IPS DF 6.9 (cell line): ENCODE measurements at places on chromosomes 6 and 20.

DNA sequence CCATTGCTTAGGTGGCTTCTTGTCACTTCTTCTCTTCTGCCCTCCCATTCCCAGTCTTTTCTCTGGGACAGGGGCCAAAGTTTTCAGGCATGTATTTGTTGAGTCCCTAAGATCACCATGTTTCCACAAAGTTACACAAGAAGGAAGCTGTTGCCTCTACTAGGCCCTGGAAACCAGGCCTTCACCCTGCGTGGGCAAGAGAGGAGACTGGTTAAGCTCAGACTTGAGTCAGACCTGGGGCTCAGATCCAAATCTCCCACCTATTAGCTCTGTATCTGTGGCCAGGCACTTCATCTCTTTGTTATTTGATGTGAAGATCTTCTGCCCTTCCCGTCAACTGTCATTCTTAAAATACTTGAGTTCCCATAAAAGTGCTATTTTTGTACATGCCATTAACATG is 154.6 kb downstream of the SASH1 start:
- H3K36me3 ChIP-seq, result no peaks in the 10 kb centered on the region
- H3K27me3 ChIP-seq, result no peaks in the 10 kb centered on the region
- DNase-seq, result no peak
- H3K27ac ChIP-seq, result no peak overlapping the region
- no peak overlapping the region for H3K4me3 ChIP-seq

GRCh38 chr20:41213150-41213820 is 75.9 kb downstream of the PLCG1 start:
- H3K4me1 ChIP-seq, result no peaks in the 10 kb centered on the region
- H3K36me3 ChIP-seq, result no peaks in the 10 kb centered on the region
- H3K27ac ChIP-seq, result no peak overlapping the region
- no peak for DNase-seq
- no peaks in the 10 kb centered on the region for H3K27me3 ChIP-seq

DNA sequence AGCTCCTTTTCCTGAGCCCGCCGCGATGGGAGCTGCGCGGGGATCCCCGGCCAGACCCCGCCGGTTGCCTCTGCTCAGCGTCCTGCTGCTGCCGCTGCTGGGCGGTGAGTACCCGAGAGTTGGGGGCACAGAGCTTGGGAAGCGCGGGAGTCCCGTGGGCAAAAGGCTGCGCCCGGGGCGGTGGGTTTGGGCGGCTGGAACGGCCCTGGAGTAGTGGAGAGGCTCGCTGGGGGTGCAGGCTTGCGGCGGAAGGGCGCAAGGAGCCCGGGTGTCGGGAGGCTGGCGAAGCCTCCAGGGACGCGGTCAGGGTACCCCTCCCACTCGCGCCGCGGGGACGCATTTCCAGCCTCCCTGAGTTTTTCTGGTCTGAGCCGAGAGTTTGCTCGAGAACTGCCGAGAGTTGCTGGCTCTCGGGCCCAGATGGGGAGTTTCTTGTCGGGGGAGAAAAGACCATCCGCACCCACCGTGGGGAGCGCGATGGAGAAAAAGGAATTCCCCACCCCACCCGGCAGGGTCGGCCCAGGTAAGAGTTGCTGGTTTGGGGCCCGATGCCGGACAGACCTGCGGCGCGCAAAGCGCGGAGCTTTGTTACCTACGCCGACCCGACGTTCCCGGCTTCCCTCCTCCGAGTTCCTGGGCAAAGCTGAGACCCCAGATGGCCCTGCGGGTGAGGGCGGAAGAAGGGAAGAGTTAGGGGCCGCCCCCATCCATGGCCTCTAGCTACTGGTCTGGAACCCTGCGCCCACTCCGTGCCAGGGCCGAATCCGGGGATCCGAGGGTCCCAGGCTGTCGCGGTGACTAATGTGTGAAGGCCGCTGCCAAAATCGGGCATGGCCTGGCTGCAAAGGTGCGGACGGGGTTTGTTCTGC is 584 bp downstream of the PTK7 start:
- no peaks in the 10 kb centered on the region; the same call in 1 of the 2 replicates for H3K36me3 ChIP-seq
- no peak for DNase-seq
- no peak overlapping the region for H3K27ac ChIP-seq
- peak overlapping the region; percentile 93 for H3K4me3 ChIP-seq

GRCh38 chr6:40262363-40262762 is 324.8 kb downstream of the LRFN2 start:
- no peak for DNase-seq
- H3K27ac ChIP-seq, result no peak overlapping the region

- H3K36me3 ChIP-seq, result no peaks in the 10 kb centered on the region
- no peak overlapping the region for H3K27ac ChIP-seq
- no peaks in the 10 kb centered on the region for H3K27me3 ChIP-seq
- H3K4me3 ChIP-seq, result no peak overlapping the region
- peak; percentile 71 for DNase-seq
- no peaks in the 10 kb centered on the region; the same call in 1 of the 2 replicates for H3K4me1 ChIP-seq
Measured at GRCh38 chr6:87483929-87484328, 11.2 kb downstream of the SLC35A1 start.

GRCh38 chr6:149779644-149779963 is 30.1 kb downstream of the PCMT1 start:
- no peak overlapping the region for H3K27ac ChIP-seq
- no peak overlapping the region for H3K4me3 ChIP-seq
- no peaks in the 10 kb centered on the region for H3K27me3 ChIP-seq
- DNase-seq, result no peak
- H3K4me1 ChIP-seq, result no peaks in the 10 kb centered on the region
- H3K36me3 ChIP-seq, result no peaks in the 10 kb centered on the region; the same call in 1 of the 2 replicates

GRCh38 chr20:46286382-46286781 is 21.9 kb downstream of the CDH22 start:
- no peaks in the 10 kb centered on the region for H3K36me3 ChIP-seq
- no peaks in the 10 kb centered on the region for H3K4me1 ChIP-seq
- no peaks in the 10 kb centered on the region for H3K27me3 ChIP-seq
- no peak overlapping the region for H3K27ac ChIP-seq
- no peak overlapping the region for H3K4me3 ChIP-seq

- H3K4me1 ChIP-seq, result no peaks in the 10 kb centered on the region
- no peak overlapping the region for H3K4me3 ChIP-seq
- no peak for DNase-seq
Measured at GRCh38 chr6:81326881-81327561, 425.5 kb downstream of the TENT5A start.

DNA sequence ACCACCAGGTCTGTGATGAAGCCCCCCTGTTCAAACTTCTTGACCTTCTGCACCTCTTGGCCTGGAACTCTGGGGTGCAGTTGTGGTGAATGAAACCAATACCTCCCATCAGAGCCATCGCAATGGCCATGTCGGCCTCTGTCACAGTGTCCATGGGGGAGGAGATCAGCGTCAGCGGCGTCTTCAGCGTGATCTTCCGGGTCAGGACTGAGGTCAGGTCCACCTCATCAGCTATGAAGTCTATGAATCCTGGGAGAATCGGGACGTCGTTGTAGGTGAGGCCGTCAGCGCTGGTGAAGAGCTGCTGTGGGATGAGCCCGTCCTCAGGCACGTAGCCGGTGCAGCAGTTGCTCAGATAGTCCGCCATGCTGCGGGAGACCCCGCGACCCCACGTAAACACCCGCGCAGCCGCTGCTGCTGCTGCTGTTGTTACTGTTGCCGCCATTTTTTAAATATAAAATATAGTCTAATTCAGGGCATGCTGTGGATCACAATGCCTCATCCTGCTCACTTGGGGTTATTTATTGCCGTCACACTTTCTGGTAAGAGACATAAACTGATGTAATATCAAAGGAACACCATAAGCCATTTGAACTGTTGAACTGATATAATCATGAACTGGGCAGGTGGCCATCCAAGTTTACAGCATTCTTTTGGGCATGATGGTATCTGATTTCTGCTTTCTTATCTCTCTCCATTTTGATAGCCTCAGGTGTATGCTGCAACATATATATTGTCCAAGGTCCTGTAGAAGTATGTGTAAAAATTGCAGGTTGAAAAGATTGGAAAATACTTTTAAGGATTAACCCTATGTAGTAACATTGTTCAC is 18.7 kb upstream of the RNF144B start:
- no peaks in the 10 kb centered on the region for H3K27me3 ChIP-seq
- no peaks in the 10 kb centered on the region for H3K4me1 ChIP-seq
- H3K36me3 ChIP-seq, result no peaks in the 10 kb centered on the region
- DNase-seq, result no peak
- no peak overlapping the region for H3K27ac ChIP-seq

DNA sequence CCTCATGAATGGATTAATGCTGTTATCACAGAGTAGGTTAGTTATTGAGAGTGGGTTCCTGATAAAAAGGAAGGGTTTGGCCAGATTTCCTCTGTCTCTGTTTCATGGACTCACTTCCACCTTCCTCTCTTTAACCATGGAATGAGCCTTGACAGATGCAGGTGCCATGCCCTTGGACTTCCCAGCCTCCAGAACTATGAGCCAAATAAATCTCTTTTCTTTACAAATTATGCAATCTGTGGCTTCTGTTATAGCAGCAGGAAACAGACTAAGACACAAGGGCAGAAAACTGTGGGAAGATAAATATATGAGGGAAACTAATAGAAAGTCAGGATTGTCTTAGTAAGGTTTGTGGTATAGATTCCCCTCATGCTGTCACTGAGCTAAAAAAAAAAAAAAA is 106.5 kb downstream of the QRSL1 start:
- H3K4me1 ChIP-seq, result 0 out of 2 replicates have a peak, but pooled peaks cover 1% of the 10 kb centered on the region
- no peak overlapping the region for H3K4me3 ChIP-seq
- no peaks in the 10 kb centered on the region for H3K36me3 ChIP-seq

DNA sequence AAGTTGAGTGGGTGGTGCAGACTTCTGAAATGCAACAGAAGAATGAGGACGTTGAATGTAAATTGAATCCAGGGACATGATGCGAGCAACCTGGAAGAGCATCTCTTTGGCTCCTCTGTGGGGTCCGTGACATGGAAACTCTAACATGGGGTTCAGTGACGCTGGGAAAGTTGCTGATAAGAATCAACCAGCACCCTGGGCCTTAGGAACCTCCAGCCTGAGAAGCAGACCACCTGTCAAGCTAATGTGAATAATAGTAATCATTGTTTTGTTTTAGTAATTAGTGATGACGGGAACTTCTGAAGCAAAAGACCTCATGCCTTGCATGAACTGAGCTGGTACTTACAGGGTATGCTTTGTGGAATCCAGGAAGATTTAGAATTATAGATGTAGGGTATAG is 25.2 kb upstream of the DOK5 start:
- no peaks in the 10 kb centered on the region for H3K27me3 ChIP-seq
- H3K27ac ChIP-seq, result no peak overlapping the region
- no peaks in the 10 kb centered on the region; the same call in none of the 2 replicates for H3K4me1 ChIP-seq
- DNase-seq, result no peak

GRCh38 chr20:12715371-12715770 is 293.4 kb upstream of the SPTLC3 start:
- DNase-seq, result no peak
- H3K27me3 ChIP-seq, result no peaks in the 10 kb centered on the region
- H3K36me3 ChIP-seq, result no peaks in the 10 kb centered on the region
- H3K27ac ChIP-seq, result no peak overlapping the region
- H3K4me1 ChIP-seq, result no peaks in the 10 kb centered on the region
- no peak overlapping the region for H3K4me3 ChIP-seq

- H3K27me3 ChIP-seq, result no peaks in the 10 kb centered on the region
- no peak overlapping the region for H3K27ac ChIP-seq
- H3K36me3 ChIP-seq, result no peaks in the 10 kb centered on the region; the same call in 1 of the 2 replicates
Measured at GRCh38 chr6:82172594-82172993, 75.0 kb downstream of the IBTK start.

GRCh38 chr6:150286912-150287311 is 81.9 kb upstream of the IYD start:
- H3K4me1 ChIP-seq, result no peaks in the 10 kb centered on the region
- no peak overlapping the region for H3K4me3 ChIP-seq
- no peak overlapping the region for H3K27ac ChIP-seq
- no peak for DNase-seq
- H3K36me3 ChIP-seq, result no peaks in the 10 kb centered on the region

GRCh38 chr6:168440520-168441433 is at the start of gene SMOC2:
SMOC2 (plus strand) TSS chr6:168441184; CDS start chr6:168441371, 187 bp downstream.
- peak within 1 kb of the TSS; percentile 43 for H3K4me3 ChIP-seq
- DNase-seq, result no peak
- H3K4me1 ChIP-seq, result peaks cover 5% of the 10 kb centered on the region
- no peaks in the 10 kb centered on the region for H3K36me3 ChIP-seq

GRCh38 chr6:12275107-12275506 is 15.1 kb upstream of the EDN1 start:
- no peaks in the 10 kb centered on the region for H3K27me3 ChIP-seq
- no peak for DNase-seq
- H3K4me1 ChIP-seq, result no peaks in the 10 kb centered on the region
- H3K36me3 ChIP-seq, result no peaks in the 10 kb centered on the region
- H3K4me3 ChIP-seq, result no peak overlapping the region

GRCh38 chr6:27532820-27533538 is 60.1 kb upstream of the ZNF184 start:
- H3K36me3 ChIP-seq, result no peaks in the 10 kb centered on the region
- no peaks in the 10 kb centered on the region for H3K4me1 ChIP-seq
- no peak overlapping the region for H3K4me3 ChIP-seq
- H3K27ac ChIP-seq, result no peak overlapping the region
- no peaks in the 10 kb centered on the region for H3K27me3 ChIP-seq
- DNase-seq, result no peak

DNA sequence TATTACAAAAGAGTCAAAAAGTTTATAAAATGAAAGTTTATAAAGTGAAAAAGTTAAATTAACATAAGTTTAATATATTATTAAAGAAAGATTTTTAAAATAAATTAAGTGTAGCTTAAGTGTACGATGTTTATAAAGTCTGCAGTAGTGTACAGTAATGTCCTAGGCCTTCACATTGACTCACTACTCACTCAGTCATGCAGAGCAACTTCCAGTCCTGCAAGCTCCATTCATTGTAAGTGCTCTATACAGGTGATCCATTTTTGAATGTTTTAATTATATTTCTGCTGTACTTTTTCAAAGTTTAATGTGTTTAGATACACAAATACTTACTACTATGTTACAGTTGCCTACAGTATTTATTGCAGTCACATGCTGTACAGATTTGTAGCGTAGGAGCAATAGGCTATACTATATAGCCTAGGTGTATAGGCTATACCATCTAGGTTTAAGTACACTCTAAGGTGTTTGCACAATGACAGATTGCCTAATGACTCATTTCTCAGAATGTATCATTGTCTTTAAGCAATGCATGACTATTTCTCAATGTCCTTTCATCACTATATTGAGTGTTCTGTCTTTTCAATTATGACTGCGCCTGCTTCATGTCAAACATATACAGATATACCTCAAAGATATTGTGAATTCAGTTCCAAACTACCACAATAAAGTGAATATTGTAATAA is 1110.3 kb upstream of the MAP3K7 start:
- no peaks in the 10 kb centered on the region for H3K4me1 ChIP-seq
- no peaks in the 10 kb centered on the region for H3K27me3 ChIP-seq
- no peak overlapping the region for H3K27ac ChIP-seq
- H3K4me3 ChIP-seq, result no peak overlapping the region
- no peaks in the 10 kb centered on the region for H3K36me3 ChIP-seq

GRCh38 chr6:56947924-56948323 is 7.0 kb upstream of the BEND6 start:
- no peak for DNase-seq
- no peaks in the 10 kb centered on the region for H3K4me1 ChIP-seq
- no peaks in the 10 kb centered on the region for H3K36me3 ChIP-seq
- no peak overlapping the region for H3K4me3 ChIP-seq
- H3K27ac ChIP-seq, result no peak overlapping the region
- no peaks in the 10 kb centered on the region for H3K27me3 ChIP-seq

GRCh38 chr6:165478581-165478980 is 169.2 kb upstream of the C6orf118 start:
- no peak overlapping the region for H3K4me3 ChIP-seq
- no peaks in the 10 kb centered on the region for H3K4me1 ChIP-seq
- no peaks in the 10 kb centered on the region for H3K36me3 ChIP-seq
- no peaks in the 10 kb centered on the region for H3K27me3 ChIP-seq
- no peak for DNase-seq

GRCh38 chr6:11645016-11645415 is 107.5 kb downstream of the TMEM170B start:
- H3K36me3 ChIP-seq, result no peaks in the 10 kb centered on the region
- H3K4me3 ChIP-seq, result no peak overlapping the region
- H3K27me3 ChIP-seq, result no peaks in the 10 kb centered on the region
- peaks cover 3% of the 10 kb centered on the region; the same call in 1 of the 2 replicates for H3K4me1 ChIP-seq
- no peak overlapping the region for H3K27ac ChIP-seq
